ENCODE measurements at places on chromosomes 3 and 15.

DNA sequence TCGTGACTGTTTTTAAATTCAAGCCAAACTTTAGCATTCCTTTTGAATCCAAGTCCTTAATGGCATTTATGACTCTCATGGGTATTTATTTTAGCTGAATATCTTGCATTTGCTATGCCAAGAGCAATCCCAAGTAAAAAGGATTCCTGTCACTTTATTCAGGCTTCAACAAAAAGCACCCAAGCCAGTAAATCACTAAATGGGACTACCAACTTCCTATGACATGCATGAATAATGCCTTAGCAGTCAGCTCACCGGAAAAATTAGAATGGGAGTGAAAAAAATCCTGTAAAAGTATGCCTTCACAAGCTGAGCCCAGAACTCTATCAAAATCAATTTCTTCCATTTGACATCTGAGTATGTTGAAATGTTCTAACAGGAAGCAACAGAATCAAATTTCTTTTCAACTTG lies 1297.9 kb downstream of the ROBO2 start:
- DNase-seq = no peak

DNA sequence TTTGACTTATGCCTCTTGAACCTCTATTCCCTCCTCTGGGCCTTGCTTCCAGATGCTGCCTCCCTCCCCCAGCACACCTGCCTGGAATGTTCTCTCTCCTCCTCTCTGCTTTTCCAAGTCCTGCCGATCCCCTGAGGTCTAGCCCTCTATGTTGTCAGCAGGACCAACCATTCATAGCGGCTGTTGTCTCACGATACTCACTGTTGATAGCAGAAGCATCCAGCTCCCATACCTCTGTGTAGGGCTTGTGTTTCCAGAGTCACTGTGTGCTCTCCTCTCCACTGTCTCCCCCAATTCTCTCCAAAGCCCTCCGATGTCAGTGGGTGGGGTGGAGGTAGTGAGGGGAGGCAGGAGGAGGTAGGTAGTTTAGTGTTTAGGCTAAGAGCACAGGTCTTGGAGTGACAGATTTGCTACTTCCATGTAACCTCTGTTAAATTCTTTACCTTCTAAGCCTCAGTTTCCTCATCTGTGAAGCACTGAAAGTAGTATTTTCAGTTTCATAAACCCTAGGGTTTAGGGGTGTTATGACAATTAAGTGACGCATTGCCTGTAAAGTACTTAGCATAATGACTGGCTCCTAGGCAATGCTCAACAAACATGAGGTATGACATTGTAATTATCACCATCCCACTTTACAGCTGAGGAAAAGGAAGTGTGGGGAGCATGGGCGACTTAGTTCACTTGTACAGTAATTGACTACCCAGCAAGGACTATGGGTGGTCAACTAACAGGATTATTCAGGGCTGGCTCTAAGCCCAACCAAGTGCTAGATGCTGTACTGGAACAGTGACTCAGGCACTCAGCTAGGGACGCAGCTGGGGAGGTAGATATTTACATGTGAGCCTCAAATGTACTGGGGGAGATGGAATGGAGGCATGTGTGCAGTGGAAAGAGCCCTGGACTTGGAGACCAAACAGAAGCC lies 122.8 kb downstream of the CACNA1D start:
- DNase-seq = no peak

DNA sequence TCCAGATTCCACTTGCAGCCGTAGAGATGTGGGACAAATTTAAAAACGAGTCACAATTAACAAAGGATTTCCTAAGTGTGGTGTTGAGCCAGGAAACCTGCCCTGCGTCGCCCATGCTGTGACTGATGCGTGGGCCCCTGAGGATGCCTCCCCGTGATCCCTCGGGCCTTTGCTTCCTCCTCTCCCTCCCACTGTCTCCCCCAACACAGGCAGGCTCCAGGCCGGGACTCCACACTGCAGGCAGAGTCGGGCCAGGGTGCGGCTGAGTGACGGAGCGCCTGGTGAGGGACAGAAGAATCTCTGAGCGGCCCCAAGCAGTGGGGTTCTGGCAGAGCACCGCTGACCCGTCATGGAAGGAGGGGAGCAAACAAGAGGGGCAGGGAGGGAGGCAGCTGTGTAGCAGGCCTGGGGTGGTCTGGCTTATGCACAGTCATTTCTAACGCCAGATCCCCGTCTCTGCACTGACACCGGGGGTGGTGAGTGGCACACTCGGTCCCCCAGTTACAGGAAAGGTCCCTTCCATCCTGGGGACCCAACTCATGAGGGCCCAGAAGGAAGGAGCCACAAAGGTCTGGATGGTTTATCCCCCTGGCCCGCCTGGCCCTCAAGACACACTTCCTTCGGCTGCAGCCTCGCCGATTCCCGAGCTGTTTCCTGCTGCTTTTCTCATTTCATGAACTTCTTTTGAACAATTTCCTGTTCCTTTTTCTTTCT lies 91.0 kb downstream of the XXYLT1 start:
- no peak for DNase-seq

GRCh38 chr15:85754989-85755388 lies 39.7 kb downstream of the KLHL25 start:
- DNase-seq = no peak

DNA sequence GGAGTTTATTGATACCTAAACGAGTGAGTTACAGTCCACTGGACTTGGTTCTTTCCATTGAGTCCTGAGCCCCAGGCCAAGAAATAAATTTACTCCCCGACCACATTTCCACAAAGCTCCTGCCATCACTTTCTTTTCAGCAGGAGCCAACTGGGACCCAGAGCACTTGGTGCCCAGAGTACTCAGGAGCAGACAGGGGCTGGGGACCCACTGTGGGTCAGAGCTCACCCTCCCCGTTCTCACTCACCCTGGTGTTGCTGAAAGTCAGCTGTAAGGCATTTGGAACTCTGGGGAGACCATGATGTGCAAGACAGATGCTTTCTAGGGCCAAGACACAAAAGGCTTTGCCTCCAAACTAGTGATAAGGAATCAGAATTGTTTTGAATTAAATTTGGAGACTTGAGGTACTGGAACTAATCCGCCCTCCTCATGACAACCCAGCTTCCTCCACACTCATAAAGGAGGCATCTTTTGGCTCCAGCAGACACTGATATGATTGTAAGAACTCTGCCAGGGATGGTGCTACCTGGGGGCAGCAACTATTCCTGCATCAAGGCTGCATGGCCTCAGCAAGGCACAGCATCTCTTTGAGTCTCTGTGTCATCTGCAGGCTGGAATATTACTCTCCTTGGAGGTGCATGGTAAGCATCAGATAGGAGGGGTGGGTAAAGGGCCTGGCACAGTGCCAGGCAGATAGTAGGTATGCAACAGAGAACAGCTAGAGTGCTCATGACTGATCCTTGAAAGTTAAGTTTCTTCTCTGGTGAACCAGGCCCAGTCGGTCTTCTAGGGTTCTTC lies 7.3 kb upstream of the CAMK1 start:
- no peak for DNase-seq

DNA sequence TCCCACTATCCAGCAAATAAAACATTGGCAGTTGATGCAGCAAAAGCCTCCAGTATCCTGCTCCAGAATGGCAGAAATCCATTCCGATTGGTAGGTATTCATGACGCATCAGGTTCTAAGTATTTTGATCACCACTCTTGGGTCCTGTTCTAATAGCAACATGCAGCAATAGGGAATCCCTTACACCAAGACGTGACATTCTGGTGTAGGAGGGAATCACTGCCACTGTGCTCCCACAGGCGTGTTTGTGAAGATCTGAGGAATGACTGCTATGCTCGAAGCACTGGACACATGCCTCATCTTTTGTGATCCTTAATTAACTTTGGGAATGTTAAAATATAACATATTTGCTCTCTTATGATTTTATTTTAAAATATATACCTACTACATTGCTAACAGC lies 552.9 kb downstream of the MECOM start:
- no peak for DNase-seq

GRCh38 chr3:74106925-74107324 lies 482.2 kb upstream of the PDZRN3 start:
- DNase-seq = no peak

DNA sequence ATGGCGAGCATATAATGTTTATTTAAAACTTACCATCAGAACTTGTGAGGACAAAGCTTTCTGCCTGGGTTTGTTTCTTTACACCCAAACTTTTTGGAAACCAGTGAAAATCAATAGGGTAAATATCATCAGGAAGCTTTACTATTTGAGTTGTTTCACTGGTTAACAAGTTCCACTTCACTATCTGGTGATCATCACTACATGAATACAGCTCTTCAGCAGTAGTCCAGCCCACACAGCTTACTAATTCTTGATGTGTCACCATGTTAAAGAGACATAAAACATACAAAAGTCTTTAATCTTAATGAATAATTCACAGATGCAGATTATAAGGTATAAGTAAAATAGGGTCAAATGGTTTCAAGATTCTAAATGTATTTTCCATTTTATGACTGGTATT lies 17.6 kb downstream of the IFT80 start:
- no peak for DNase-seq

DNA sequence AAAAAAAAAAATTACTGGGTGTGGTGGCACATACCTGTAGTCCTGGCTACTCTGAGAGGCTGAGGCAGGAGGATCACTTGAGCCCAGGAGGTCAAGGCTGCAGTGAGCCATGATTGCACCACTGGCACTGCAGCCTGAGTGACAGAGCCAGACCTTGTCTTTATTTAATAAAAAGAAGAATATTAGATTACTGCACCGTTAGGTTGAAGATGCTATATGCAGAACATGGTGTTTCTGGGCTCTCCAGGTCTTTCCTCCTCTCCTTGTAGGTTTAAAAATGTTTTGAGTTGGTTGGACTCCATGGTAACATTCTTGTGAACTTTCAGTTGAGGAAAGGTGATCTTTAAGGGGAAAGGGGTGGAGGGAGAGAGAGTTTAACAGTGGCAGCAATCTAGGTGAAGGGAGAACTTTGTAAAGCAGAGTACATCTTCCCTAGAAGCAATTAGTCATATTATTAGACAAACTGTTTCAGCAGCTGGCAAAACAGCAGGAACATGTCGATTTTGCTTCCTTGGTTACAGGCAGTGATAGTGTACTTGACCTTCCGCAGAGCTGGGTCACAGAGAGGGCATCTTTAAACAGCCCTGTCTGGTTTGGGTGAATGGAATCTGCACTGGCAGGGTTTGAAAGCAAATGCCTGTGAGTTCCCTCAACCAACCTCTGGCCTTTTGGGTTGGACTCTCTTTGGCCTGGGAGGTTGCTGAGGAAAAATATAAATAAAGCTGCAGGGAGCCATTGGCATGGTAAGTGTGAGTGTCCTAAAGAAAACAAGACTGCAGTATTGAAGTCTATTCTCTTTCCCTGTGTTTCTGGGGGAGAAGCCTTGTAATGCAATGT lies 42.8 kb downstream of the NR2C2 start:
- DNase-seq = no peak

GRCh38 chr3:80771085-80771484 lies 990.4 kb downstream of the GBE1 start:
- DNase-seq = no peak

DNA sequence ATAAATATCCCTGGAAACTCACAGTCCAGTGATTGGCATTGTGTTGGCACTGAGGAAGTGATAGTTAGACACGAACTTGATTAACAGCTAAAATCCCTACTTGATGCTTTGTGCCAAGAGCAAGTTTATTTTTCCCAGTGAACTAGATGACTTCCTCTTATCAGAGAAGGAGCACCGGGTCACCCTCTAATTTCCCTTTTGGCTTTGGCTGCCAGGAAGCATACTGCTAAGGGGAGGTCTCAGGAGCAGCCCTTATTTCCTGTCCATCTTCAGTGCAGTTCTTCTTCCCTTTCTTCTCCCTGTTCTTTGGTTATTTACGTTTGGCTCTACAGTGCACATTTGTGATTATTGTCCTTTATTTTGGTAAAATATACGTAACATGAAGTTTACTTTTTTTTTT lies 13.0 kb downstream of the FBLN2 start:
- no peak for DNase-seq

DNA sequence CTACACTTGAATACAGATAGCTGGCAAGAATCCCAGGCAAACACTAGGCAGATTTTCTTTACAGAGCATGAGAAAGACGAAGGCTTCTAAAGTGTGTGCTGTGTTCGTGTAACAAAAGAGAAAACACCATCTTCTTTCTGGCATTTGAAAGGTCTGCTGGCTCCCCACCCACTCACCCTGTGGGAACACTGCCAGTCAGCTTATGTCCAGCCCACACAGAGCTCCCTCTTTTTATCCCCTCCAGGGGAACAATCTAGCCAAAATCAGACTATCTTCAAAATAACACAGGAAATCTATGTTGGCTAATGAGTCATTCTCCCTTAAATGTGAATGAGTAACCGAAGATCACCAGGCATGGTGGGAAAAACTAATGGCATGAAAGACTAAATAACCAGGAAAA lies 45.6 kb upstream of the PAQR5 start:
- DNase-seq = no peak

GRCh38 chr15:48609486-48609885 lies 36.0 kb downstream of the FBN1 start:
- no peak for DNase-seq

DNA sequence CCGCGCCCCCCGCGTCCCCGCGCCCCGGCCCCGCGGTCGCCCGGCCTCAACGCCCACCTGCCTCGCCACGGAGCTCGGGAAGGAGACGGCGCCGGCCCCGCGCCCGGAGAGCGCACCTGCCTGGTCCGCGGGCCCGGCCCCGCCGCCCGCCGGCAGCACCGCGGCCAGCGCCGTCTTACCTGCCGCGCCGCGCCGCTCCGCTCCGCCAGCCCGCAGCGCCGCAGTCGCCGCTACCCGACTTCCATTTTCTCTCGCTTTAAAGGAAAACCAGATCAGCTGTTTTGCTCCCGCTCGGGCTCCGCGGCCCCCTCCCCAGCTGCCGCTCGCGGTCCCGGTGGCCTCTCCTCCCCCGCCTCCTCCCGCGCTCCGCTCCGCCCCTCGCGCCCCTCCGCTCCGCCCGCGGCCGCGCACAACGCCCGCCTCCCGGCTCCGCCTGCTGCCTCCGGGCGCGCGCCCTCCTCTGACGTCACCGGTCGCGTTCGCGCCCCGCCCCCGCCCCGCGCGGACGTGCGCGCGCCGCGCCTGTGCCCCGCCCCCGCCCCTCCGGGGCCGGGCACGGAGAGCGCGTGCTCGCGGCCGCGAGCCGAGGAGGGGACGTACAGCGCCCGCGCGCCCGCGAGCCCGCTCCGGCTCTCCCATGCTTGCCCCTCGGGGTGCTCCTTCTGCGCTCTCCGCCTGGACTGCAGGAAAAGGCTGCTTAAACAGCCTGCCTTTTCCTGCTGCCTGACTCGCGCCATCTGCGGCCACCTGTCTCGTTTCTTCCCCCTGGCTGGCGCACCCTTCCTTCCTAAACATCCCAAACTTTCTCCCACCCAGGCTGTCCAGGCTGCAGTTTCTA lies 159.8 kb upstream of the CHRNA7 start:
- DNase-seq = peak; percentile 71

- no peak for DNase-seq
Observed at GRCh38 chr15:61871926-61872522, 188.2 kb downstream of the VPS13C start.
